ENCODE measurements at places on chromosomes 13 and 19.
A peak's percentile ranks its signal among the peaks of the same experiment; 100 is the strongest.

DNA sequence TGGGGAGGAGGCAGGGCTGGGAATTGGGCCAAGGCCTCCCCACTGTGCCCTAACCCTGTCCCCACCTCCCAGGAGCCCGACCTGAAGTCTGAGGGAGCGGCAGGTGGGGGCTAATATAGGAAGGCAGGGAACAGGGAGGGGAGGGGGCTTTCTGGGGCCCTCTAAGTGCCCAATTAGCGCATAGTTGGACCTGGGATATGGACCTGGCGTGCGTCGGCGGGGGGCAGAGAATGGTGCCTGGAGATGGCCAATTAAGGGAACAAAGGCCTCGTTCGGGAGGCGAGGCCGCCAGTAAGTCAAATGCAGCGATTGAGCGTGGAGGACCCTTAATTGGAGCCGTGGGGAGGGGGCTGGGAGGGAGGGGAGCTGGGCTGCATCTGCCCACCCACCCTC is at the start of gene C19orf85:
Gene C19orf85 (minus strand): TSS at position 90 of the 393 bp plus-strand sequence. CDS start 197 bp downstream, outside the sequence.
- DNase-seq = no peak

- DNase-seq = no peak
Measured at GRCh38 chr13:73505376-73505890, 446.6 kb downstream of the KLF5 start.

DNA sequence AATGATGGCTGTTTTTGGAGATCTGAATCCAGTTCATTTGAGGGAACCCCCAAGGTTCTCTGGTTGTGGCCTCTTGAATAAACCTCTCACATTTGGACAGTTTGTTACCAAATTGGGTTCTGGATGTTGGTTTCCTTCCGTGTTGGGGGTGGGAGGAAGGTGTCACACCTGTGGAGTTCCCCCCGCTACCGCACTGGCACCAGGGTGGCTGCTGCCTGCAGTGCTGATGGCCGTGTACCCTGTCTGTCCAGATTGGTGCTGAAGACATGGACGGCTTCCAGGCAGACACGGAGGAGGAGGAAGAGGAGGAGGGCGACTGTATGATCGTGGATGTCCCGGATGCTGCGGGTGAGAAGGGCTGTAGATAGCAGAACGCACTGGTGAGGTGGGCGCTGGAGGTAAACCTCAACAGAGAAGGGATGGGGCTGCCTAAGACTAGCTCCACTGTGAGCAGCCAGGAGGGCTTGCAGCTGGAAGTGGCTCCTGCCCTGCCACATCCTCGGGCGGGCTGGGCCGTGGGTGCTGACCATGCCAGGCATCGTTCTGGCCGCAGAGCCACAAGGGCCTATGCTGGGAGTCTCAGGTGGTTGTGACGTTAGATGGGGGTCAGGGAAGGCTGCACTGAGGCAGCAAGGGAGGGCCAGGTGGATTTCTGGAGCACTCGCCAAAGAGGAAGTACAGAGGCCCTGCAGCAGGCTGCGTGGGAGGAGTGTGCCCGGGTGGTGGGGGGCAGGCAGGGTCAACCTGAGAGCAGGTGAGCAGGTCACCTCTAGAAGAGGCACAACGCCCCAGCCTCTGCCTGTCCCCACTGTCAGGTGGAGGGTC is 15.4 kb downstream of the UBXN6 start:
- no peak for DNase-seq

DNA sequence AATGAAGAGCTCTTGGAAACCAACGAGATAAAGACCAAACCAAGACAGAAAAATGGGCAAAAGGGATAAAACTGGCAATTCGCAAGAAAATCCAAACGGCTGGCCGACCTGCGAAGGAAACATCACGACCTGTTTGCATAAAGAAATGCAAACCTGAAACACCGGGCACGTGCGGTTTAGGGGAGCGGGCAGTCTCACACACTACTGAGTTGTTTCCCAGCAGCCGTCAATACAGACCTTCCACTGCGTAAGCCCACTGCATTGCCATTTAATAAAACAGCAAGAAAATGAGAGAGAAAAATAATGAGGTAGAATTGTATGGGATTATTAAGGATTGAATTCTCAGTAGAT is 642 bp upstream of the PEG3 start:
- no peak for DNase-seq

GRCh38 chr13:104949840-104950740 is 1585.4 kb downstream of the EFNB2 start:
- no peak for DNase-seq

DNA sequence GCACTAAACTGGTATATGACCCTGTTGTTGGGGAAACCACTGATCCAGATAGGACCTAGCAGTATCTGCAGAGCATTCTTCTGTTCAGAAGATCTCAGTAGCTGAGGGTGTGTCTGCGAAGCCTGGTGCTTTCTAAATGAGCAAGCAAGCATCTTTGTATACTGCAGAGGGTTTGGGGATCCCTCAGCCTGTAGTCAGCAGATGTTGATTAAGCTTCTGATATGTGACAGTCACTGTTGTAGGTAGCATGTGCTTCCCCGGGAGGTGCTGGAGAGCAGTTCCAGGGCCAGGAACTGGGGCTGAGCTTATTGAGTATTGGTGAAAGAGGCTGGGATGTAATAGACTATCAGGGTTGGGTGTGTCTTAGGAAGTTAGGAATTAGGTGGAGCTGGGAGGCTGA is 1.5 kb downstream of the SCAF1 start:
- DNase-seq = no peak

GRCh38 chr19:5774921-5775320 is 9.6 kb downstream of the PRR22 start:
- DNase-seq = no peak

DNA sequence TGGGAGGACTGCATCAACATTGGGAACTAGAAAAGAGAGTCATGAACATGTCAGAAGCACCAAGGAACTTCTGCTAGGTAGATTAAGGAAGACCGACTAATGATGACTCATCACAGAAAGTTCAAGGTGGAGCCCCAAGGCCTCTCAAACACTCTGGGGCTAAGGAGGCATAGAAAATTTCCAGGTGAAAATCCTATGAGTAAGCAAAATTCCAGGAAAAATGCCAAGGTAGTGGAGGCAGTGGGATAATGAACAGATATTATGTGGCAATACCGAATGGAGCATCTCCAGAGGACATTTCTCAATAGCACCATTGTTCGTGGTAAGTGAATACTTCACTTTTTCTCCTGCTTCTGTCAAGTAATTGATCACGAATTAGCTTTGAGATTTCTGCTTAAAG is 336.5 kb downstream of the MZT1 start:
- DNase-seq = no peak

GRCh38 chr13:47303626-47304025 is 406.8 kb upstream of the HTR2A start:
- no peak for DNase-seq

GRCh38 chr19:927780-928401 is 2.1 kb downstream of the ARID3A start:
- DNase-seq = no peak

GRCh38 chr13:24443366-24443765 is 69.2 kb downstream of the PARP4 start:
- DNase-seq = no peak

DNA sequence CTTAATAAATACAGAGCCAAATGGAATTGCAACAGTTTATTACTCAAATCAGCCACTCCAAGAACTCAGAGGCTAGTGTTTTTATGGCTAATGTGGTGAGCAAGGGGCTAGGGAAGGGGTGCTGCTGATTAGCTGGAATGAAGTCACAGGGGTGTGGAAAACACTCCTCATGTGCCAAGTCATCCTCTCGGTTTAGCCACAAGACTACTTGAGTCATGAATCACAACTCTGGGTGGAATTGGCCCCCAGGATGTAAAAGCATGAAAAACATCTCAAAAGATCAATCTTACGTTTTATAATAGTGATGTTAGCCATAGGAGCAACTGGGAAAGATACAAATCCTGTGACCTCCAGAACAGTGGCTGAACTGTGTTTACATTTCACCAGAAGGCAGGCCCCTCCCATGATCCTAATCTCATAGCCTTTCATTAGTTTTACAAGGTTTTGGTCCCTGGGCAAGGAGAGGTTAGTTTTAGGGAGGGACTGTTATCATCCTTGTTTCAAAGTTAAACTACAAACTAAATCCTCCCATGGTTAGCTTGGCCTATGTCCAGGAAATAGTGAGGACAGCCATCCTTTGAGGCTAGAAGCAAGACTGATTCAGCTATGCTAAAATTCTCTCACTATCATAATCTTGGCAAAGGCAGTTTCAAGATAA is 2020.1 kb upstream of the PCDH20 start:
- no peak for DNase-seq

GRCh38 chr13:40631605-40632004 is 34.8 kb downstream of the FOXO1 start:
- DNase-seq = peak; percentile 14

DNA sequence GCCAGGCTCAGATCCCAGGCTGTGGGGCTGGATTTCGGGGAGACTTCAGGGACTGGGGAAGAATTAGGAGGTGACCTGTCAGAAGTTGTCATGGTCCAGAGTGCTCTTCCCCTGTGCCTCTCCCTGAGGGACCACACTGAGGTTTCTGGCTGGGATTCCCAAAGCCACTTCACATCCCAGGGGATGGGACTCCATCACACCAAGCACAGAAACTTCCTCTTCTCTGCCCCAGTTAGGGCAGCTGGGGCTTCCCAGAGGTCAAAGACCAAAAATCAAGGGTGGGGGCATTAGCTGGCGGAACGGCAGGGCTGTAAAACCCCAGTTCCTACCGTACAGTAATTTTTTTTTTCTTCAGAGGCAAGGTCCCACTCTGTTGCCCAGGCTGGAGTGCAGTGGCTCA is 7.4 kb downstream of the FCER2 start:
- DNase-seq = no peak

DNA sequence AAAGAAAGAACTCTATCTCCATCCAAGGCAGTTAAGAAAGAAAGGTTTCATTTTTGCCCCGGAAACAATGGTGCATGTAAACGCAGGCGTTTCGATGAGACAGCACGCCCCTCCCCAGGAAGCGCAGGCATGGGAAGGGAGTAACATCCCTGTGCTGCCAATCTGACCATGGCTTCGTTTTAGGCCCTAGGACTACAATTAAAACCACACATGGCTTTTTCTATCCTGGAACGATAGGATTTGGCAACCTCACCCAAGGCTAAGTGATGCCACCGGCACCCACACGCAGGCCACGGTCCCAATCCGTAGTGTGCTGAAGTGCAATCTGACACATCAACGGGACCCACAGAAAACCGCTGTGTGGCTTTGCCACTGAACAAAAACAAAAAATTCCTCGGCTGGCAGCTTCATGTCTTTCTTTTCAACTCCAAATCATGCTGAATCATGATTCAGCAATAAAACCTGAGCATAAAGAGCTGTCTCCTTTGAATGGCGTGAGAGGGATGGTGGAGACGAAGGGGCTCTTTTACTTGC is 24.2 kb downstream of the RANBP3 start:
- DNase-seq = peak; percentile 34

GRCh38 chr13:72097568-72097967 is 230.6 kb upstream of the DACH1 start:
- DNase-seq = no peak

- no peak for DNase-seq
Measured at GRCh38 chr13:51235186-51235585, 13.0 kb downstream of the FAM124A start.

DNA sequence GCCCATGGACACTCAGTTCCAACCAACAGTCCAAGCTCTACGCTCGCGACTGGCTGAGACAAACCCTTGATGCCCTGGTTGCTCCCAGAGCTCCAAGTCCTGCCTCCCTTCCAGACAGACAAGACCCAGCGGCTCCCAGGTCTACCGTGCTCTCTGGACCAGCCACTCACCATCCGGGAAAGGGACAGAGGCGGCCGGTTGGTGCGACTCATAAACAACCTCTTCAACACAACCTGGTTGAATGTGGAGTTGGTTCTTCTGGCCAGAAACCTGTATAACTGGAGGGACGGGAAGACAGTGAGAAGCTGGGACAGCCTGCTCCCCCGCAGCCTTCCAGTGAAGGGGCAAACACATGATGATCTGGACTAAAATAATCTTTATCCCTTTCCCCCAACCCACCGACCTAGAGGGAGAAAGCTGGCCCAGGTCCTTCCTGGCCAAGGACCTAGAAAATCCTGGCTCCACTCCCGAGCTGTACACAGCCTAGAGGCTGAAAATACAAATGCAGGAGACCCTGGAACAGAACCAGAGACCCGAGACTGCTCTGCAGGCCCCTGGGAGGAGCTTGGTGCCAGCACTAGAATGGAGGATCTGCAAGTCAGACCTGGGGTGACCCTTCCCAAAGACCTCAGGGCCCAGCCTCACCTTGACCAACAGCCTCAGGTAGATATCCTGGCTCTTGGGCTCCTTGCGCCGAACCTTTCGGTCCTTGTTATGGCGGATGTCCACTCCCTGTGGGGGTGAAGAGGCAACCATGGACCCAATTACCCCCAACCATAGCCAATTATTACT is 1.6 kb downstream of the RPL18 start:
- DNase-seq = no peak

DNA sequence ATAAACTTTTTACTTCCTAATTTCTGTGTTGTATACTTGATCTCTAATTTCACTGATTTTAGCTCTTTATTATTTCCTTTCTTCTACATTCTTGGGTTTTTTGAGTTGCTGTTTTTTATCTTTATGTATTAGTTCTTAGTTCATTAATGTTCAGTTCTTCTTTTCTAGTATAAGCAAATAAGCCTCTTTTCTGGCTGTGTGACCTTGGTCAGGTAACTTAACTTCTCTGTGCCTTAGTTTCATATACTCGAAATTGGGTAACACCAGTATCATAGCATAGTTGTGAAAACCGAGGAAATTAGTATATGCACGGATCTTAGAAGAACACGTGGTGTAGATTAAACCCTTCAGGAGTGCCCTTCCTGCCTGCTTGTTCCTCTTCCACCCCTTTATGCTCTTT is 130.2 kb upstream of the C1QTNF9B start:
- no peak for DNase-seq

DNA sequence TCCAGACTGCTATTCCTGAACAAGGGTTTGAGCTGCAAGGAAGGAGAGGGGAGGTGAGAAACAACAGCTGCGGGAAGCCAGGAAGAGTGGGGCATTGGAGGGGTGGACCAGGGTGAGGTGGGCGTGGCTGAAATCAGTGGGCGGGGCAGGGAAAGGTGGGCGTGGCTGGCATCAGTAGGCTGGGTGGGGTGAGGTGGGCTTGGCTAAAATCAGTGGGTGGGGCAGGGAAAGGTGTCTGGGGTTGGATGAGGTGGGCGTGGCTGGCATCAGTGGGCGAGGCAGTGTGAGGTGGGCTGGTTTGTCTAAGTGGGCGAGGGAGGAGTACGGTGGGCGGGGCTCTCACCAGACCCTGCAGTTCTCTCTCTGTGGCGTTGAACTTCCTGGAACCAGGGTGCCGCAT is 87.6 kb downstream of the MUC16 start:
- no peak for DNase-seq

DNA sequence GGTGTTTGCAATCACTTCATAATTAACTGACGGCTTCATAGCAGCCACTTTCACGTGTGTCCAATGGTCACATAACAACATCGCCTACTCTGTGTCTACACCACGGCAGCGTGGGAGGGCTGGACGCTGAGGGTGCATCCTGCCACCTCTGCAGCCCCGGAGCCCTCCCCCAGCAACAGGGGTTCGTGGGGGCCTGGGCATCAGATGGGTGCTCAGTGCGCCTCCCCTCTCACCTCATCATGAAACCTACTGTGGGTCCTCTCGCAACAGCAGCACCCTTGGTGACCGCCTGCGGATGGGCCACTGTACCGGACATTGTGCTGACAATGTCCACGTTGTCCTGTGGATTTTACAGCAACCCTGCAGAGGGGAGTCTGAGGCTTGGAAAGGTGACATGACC is 193.5 kb downstream of the UQCRFS1 start:
- no peak for DNase-seq

- no peak for DNase-seq
Measured at GRCh38 chr13:111312944-111313590, 7.4 kb upstream of the TEX29 start.

GRCh38 chr19:38265921-38266429 is 1.6 kb downstream of the SPINT2 start:
- DNase-seq = no peak

All from naive thymus-derived CD4-positive, alpha-beta T cell (primary cell).